Activated T-helper 2 cell treated with anti-CD3 and anti-CD28 coated beads, Interferon-gamma antibody, Interleukin-2, Interleukin-4, amounts not matched to agents 10 μg/mL and 5 μg/mL and 100 μg/mL, durations not matched to agents 14 hours and 24 hours and 36 hours (primary cell): ENCODE measurements at places on chromosomes 16 and 17.

- no peak for DNase-seq
Measured at GRCh38 chr17:2405247-2405926, 4.5 kb upstream of the MNT start.

- DNase-seq: no peak
Measured at GRCh38 chr17:74059479-74060240, 143.8 kb upstream of the RPL38 start.

GRCh38 chr17:21573961-21574610 is 118.2 kb upstream of the KCNJ18 start:
- DNase-seq: no peak

GRCh38 chr17:82808921-82809905 is 30.6 kb downstream of the ZNF750 start:
- no peak for DNase-seq

- DNase-seq: no peak
Measured at GRCh38 chr17:65235284-65235683, 98.1 kb downstream of the RGS9 start.

- no peak for DNase-seq
Measured at GRCh38 chr16:8583732-8584131, 6.6 kb downstream of the TMEM114 start.
